ENCODE measurements at places on chromosomes 5 and 9.

DNA sequence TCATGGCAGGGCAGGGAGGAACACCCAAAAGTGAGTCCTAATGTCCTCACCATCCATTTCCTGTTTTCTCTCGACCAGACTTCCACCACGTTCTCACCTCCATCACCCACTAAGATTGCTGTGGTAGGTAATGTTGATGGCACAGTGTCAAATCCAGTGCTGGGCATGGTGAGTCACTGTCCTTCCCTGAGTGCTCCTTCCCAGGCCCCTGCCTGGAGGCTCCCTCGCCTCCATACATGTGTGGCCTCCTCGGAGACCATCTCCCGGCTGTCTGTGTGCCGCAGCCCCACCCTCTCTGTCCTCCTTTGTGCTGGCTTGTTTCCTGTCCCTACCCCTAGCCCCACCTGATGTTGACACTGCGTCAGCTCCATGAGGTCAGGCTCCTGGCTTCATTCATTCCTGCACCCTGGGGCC, 177.5 kb downstream of the SYK start:
- DNase-seq: no peak

- peak; percentile 7 for DNase-seq
Measured at GRCh38 chr9:84759300-84759750, 89.8 kb downstream of the NTRK2 start.

GRCh38 chr9:38181232-38181631, 112.2 kb upstream of the SHB start:
- DNase-seq: no peak

DNA sequence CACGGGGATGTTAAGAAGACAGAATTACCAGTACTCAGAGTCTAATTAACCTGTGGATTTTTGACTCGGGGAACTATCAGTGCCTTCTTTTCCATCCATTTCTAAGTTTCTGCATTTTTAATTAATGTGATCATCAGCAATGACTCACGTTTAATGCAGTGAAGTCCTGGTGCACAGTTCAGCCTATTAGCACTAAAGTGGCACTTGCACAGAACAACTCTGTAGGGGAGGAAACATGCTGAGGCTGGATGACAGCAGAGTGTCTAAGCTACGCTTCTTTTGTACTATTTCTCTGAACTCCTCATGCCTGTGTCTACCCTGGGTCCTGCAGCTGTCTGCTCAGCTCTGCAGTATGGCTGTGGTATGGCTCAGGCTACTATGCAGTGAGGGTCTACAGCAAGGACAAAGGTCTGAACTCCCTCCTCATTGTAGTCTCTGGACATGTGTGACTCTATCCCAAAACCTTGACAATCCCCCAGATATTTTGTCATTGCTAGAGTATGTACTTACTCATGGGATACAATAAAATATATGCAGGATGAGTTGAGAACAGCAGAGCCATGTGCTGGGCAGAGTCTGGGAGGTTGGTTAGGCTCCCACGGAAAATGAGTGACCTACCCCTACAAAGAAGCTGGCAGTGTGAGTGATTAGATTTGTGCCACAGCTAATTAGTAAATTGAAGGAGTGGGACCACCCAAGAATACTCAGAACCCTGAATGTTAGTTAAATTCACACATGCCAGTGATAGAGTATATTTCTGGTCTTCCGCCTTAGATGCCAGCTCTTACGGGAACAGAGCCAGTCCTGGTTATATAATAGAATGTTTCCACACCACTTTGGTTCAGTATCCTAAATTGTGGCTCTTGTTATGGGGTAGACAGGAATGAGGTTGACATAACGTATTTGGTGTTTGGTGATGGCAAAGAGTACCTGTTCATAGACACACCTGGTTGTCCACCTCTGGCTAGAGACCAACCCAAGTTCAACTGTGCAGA, 148.0 kb downstream of the GHR start:
- no peak for DNase-seq

DNA sequence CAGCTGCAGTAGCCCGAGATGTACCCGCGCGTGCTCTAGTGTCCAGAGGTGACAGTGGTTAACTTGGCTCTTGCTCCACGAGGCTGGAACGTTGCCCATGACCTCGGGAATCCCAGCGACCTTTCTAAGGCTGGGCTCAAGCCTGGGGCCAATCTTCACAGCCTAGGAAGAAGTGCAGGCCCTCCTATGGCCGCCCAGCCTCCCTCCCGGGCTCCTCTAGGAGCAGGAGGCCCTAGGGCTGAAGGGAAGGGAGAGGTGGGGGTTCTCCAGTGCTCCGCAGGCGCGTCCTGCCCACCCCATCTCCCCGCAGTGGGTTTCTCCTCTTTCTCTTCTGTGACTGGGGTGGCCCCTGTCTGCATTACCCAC, 13.3 kb downstream of the NR2F1 start:
- no peak for DNase-seq

- no peak for DNase-seq
Measured at GRCh38 chr5:15516486-15516885, 16.5 kb downstream of the FBXL7 start.

DNA sequence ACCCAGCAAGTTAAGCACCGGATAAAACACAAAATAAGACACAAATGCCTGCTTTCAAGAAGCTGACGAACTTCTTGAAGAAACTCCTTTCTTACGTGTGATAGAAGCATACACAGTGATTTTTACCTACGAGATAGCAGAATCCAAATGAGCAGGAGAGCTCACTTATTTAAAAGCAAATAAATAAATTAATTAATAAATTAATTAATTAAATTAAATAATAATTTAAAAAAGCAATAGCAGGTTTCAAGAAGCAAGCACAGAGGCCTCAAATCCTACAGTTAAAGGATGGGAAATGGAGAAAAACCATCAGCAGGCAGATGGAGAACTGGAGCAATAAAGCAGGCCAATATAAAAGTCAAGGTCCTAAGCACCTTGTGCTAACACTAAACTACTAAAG, 17.3 kb downstream of the LEAP2 start:
- no peak for DNase-seq

DNA sequence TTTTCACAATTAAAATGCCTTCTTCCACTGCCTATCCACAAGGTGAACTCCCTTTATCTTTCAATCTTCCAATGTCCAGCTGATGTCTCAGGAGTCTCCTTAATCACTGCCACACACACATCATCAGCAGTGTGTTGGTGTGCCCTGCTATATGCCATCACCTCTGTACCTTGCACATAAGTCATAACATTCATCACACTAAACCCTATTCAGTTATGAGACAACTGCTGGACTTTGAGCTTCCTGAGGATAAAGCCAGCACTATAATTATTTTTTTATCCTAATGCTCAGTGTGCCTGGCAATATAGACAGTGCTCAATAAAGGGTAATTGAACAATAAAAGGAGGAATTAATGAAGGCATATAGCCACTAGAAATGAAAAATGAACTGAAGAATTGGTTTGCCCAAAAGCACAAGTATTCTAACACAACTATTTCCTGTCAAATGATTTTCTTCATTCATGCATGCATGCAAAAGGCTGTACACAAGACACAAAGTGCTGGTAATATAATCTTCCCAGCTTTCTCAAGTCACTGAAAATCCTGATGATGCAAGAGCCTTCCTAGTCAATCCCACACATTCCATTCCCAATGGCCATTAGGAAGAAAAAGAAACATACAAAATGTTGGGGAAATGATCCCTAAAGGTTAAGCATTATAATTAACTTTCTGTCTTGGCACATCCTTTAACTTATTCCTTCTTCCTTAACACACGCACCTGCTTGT, 32.4 kb downstream of the LPAR1 start:
- DNase-seq: no peak

- no peak for DNase-seq
Measured at GRCh38 chr9:98009936-98010335, 26.8 kb downstream of the ANP32B start.

GRCh38 chr5:136276087-136276486, 83.1 kb upstream of the SMIM32 start:
- no peak for DNase-seq

GRCh38 chr5:72523960-72524582, 16.9 kb upstream of the ZNF366 start:
- DNase-seq: no peak

DNA sequence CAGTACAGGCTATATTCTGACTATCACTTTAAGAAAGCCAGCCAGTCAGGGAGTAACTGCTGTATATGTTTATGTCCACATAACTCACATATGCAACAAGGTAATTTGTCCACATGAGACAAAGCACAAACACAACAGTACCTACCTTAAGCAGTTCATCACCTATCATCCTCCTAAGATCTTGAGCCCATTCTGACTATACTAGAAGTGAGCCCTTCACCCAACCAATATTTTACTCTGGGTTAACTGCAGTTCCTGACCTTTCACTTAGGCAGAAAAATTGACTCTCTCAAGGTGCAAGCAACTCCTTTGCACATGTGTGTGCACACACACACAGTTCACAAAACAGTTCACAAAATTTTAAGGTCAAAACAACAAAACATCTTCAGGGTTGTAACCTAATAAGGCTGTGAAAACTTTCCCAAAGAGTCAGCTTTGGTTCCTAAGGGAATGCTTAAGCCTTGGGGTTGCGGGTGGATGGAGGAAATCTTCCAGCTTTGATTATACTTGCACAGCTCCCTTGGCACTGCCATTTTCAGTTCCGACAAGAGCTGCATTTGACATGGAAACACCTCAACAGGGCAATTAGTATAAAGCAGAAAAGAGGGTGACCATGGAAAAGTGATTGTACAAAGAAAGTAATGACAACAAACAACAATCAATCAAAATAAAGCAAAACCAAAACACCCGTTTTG, 215.3 kb downstream of the NFIB start:
- no peak for DNase-seq

DNA sequence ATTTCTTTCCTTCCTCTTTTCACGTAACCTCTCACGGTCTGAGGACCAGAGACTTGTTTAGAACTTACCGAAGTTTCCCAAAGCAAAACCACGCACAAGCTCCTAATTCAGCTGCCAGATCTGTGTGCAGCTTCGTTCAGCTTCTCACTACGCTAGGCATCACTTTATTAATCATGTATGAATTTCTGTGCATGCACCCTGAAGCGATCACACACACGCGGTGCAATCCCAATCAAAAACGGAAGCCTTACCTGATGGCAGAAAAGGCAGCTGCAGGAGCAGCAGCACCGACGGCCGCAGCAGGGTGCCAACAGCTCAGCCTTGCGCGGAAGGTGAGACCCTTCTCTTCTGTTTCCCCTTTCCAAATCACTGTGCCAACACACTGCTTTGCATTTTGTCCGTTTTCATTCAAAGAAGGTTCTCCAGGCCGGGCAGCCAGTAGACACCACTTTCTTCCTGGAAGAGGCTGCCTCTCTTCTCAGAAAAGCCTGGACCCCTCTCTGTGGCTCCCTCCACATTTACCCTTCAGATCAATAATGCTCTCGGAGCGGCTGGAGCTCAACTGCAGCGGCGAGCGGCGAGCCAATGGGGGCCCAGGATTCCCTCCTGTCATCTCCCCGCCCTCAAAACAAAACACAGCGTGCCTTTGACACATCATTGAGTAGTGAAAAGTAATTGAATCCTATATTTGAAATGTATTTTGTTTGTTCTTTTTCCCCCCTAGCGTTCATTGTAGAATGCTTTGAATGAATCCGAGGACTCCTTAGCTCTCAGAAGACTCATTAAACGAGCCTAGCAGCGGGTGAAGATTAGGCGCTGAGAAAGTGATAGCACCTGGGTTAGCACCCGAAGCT, at the start of gene CDH12:
TSS of gene CDH12 (minus strand) at position 538 of the 854 bp plus-strand sequence.
- no peak for DNase-seq

GRCh38 chr9:89342948-89343347, 24.6 kb downstream of the SECISBP2 start:
- DNase-seq: no peak

DNA sequence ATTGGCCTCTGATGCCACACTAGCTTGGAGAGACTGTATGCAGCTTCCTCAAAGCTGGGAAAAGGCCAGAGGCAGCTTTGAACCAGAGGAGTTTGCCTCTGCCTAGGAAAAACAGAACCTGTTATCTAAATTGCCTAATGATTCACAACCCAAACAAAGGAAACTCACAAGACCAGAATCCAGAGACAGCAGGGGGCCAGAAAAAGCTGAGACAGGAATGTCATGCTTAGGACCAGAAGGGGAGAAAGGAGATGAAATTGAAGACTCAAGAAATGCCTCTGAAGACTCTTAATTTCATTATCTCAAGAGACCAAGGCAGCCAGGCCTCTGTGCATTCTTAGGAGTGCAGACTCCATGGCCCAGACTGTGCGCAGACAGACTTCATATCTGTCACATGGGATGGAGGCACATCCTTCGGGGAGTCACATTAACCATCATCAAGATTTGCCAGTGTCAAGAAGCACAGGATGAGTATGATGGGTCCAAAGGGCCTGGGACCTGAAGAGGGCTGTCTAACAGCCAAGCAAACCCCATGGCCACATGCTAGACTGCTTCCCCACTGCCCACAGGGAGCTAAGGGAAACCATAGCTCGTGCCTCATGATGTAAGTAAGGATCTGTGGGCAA, 57.3 kb downstream of the ARSB start:
- no peak for DNase-seq

GRCh38 chr9:94699715-94700373, 26.7 kb upstream of the AOPEP start:
- no peak for DNase-seq

DNA sequence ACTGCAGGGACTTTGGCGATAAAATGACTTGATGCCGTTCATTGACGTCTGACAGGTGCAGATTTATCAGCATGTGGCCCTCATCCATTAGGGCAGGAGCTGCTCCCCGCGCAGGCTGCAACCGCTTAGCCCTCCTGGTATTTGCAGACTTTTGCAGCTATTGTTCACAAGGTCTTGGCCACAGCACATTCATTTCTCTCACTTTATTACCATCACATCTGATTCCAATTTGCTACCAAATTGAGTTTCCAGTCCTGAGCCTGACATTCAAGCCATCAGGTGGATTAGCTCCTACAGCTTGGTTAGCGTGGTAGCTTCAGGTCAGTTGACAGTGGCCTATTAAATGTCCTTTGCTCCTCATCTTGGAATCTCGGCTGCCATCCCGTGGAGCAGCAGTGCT, 299.2 kb downstream of the CD180 start:
- DNase-seq: no peak

GRCh38 chr5:140262221-140262620, 40.7 kb downstream of the PFDN1 start:
- no peak for DNase-seq

Data from stimulated activated CD4-positive, alpha-beta T cell treated with anti-CD3 and anti-CD28 coated beads, TNF-alpha, amount 100 ng/mL, for 48 hours (primary cell).